ENCODE measurements at places on chromosomes 2 and 18.

DNA sequence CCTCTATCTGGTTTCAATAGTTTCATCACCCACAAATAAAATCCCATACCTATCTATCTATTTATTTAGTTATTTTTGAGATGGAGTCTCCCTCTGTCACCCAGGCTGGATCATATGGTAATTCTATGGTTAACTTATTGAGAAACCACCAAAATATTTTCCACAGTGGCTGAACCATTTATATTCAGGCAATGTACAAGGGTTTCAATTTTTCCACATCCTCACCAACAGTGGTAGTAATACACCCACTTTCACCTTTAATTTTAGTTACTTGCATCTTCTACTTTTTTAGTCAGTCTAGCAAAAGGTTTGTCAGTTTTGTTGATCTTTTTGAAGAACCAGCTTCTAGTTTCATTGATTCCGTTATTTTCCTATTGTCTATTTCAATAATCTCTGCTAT lies 46.1 kb upstream of the PHLPP1 start:
- no peak for DNase-seq

GRCh38 chr2:53630026-53630606 lies 137.5 kb upstream of the CHAC2 start:
- DNase-seq: no peak

- DNase-seq: peak; percentile 82
Measured at GRCh38 chr2:24409700-24410556, 49.6 kb upstream of the ITSN2 start.

DNA sequence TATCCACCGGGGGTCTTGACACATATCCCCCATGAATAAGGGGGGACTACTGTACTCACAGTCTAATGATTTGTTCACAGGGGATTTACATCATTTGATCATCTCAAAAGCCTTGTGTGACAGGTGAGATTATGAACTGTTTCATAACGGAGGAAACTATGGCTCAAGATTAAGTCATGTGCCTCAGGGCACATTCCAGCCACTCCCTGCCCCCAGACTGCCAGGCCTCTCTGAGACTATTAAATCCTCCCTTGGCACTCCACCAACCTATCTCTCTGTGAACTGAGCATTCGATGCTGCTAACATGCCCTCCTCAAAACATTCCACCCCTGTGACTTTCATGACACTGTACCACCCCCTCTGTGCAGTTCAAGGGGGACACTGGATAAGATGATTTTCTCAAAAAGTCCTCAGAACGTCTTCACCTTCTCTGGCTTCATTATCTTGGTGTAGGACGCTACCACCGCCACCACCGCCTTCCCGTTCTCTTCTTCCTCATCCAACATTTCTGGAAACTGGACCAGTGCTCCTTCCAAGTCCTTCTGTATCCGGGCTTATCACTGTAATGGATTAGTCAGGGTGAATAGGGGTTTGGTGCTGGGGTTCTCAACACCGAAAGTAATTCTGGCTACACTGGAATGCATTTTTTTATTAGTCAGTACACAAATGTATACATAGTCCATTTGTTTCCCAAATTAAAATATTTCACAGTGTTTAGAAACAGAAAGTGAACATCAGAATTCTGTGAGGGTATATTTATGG lies 169.6 kb downstream of the KCNS3 start:
- DNase-seq: no peak

- DNase-seq: peak; percentile 6
Measured at GRCh38 chr2:114156366-114157056, 266.6 kb downstream of the ACTR3 start.

GRCh38 chr2:231904161-231904611 lies 22.0 kb downstream of the NPPC start:
- DNase-seq: no peak

- no peak for DNase-seq
Measured at GRCh38 chr18:4639628-4640310, 184.7 kb upstream of the DLGAP1 start.

GRCh38 chr2:45777996-45778719 lies 126.7 kb downstream of the PRKCE start:
- no peak for DNase-seq

GRCh38 chr2:152718909-152719645 lies 657 bp downstream of the ARL6IP6 start:
- DNase-seq: peak; percentile 92

DNA sequence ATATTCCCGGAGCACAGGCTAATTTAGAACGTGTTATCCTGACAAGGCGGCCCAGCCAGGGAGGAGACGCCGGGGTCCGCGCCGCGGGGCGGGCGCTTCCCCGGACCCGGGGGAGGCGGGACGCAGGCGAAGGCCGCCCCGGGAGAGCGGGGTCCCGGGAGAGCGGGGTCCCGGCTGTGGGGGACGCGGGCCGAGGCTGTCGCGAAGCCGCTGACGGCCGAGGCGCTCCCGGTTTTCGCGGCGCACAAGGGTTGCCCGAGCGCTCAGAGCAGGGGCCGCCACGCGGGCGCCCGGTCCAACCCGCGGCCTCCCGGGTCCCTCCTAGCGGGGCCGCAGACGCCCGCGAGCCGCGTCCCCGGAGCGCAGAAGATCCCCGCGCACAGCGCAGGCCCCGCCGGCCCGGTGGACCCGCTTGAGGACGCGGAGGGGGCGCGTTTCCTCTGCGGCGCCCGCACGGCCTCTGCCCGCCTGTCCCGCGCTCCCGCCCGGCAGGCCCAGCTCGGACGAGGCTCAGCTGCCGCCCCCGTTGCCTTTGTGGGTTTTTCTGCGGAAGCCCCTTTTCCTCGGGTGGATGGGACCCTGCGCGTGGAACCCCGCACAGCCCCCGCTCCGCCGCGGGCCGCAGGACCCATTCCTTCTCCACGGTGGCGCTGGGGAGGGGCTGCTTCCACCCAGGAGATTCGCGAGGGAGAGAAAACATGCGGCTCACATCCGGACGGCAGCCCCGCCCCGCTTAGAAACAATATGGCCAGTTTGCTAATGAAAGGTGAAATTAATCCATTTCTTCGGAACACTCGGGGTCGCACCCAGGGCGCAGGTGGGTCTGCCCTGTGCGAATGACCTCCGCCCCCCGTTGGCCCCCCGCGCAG lies 9.6 kb upstream of the KCNG2 start:
- DNase-seq: no peak

- peak; percentile 54 for DNase-seq
Measured at GRCh38 chr2:160367887-160368286, 125.7 kb downstream of the RBMS1 start.

GRCh38 chr18:8828300-8828699 lies 122.9 kb downstream of the MTCL1 start:
- no peak for DNase-seq

DNA sequence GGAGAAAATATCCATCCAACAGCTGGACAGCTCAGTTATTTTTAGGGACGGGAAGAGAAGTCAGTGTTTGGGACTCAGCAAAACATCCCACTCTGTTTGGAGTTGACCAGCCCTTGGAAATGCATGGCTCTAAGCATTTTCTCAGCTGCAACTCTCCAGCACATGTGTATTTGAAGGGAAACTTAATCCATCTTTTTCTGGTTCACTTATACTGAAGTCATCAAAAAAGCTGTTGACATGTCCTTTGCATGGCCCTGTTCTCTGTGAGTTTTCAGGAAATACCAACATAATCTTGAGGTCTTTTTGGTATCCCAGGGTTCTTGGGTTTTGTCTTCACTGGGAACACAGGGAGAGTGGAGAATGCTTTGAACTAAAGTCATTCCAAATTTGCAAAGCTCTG lies 91.9 kb upstream of the CELF4 start:
- DNase-seq: no peak

- peak; percentile 54 for DNase-seq
Measured at GRCh38 chr18:22558945-22559385, 141.2 kb upstream of the CTAGE1 start.

DNA sequence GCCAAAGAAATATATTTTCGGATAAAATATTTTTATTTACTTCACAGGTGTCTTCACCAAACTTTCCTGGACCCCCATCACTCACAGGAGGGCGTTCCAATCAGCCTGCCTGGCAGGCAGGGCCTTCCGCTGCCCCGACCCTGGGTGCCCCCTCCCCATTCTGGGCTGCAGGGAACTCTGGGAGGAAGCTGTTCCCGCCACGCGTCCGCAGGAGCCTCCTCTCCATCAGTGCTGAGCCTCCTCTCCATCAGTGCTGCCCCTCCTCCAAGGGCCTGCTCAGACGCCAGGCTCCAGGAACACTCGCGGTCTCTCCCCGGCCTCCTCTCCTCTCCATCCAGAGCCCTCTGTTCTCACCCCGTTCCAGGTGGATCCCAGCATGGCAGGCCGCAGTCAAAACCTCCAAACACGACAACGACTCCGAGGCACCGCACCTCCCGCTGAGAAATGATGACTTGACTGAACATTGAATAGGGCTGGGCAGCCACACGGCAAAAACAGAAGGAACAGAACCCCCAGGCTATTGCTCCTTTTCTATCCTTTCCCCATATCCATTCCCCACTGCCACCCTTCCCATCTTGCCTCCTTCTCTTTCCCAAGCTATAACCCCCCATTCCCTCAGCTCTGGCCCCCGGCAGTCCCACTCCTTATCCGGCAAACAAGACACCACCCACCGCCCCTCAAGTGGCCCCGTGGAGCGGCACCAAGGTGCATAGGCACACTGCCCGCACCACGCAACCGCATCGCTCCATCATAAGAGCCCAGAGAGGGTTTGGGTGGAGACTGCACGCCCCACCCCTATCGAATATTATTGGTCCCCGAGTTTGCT lies 268.6 kb upstream of the RAB6C start:
- peak; percentile 53 for DNase-seq

DNA sequence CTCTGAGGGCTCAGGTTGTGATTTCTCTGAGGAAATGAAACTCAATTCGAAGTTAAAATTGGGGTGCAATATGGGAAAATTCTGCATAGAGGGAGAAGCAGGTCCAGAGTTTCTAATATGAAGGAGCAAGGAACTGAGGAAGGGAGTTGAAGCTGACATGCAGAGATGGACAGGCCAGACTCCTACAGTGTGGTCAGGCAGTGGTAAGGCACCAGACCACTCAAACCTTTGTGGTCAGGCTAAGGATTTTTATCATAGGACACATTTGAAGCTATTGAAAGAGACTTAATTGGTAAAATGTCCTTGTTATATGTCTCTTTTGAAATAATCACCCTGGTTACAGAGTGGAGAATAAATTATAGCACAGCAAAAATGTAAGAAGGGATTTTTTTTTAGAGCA lies 1074.8 kb upstream of the CDH2 start:
- no peak for DNase-seq

GRCh38 chr18:24502667-24503523 lies 42.5 kb downstream of the HRH4 start:
- peak; percentile 14 for DNase-seq

DNA sequence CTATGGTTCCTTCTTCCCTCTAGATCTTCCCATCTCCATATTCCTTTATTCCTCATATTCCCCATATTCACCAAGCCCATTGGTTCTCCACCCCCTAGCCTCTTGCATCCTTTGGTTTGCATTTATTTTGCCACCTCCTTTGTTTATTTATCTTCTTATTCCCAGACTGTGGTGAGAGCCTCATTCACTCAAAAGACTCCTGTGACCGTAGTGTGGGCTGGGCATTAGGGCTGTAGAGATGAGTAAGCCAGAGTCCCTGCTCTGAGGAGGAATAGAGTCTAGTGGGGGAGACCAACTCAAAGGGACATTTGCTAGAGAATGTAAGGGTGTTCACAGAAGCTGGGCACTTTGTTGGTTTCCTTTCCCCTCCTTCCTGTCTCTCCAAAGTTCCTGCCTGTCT lies 8.3 kb downstream of the ATG16L1 start:
- DNase-seq: no peak

GRCh38 chr2:38907743-38908562 lies 18.3 kb downstream of the ARHGEF33 start:
- no peak for DNase-seq

DNA sequence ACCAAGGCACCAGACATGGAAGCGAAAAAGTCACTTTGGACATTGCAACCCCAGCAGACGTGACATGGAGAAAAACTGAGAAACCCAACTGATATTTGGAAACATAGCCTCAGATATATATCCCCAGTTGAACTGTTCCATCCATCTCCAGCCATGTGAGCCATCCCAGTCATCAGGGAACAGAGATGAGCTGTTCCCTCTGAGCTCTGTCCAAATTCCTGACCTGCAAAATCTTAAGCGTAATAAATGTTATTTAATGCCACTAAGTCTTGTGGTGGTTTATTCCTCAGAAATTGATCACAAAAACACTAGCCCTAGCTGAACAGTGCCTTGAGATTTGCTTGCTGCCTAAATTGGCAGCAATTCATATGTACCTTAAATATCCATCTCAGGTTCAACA lies 182.8 kb downstream of the NRP2 start:
- DNase-seq: no peak

- no peak for DNase-seq
Measured at GRCh38 chr2:30425326-30425725, 21.7 kb upstream of the LCLAT1 start.

GRCh38 chr2:121075006-121075551 lies 209.9 kb downstream of the TFCP2L1 start:
- DNase-seq: peak; percentile 98

GRCh38 chr2:47265158-47265557 lies 110.0 kb upstream of the STPG4 start:
- peak; percentile 25 for DNase-seq

- DNase-seq: no peak
Measured at GRCh38 chr2:167294776-167295140, 406.5 kb downstream of the XIRP2 start.

DNA sequence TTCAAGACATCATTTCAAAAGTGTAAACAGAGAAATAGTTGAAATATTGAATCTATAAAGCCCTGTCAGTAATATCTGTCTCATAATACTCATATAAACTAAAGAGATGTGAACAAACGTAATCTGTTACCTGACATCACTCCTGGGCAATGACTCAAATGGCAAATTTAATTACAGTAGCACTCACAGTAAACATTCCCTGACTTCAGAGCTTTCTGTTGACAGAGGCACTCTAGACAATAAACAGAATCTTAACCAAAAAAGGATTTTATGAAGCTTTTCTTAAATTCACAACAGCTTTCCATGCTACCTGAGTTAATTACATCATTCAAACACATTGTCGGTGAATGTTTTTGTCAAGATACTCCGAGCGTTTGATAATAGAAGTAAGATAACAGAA lies 128.1 kb upstream of the PDE1A start:
- no peak for DNase-seq

DNA sequence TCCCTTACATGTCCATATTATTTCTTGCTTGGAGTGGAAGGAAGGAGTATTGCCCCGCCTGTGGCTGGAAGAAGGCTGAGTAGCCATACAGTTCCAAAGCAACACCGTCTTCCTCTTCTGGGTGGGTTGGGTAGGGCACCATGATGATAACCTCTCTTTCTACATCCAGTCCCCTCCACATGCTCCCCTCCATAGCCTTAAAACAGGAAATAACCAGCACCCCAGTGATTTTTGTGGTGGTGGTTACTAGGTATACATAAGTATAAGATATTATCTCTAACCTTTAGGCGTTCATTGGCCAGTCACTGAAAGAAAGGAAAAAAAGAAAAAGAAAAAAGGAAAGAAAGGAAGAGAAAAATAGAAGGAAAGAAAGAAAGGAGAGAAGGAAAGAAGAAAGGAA lies 63.1 kb downstream of the CXCR4 start:
- no peak for DNase-seq

GRCh38 chr18:69599377-69599776 lies 198.7 kb downstream of the DOK6 start:
- DNase-seq: no peak

Measured in ELF-1 (cell line).